Adrenal gland (tissue), 19 donors: ENCODE measurements at places on chromosomes 7 and 10. TPM values are rescaled to one million over a fixed set of nuclear protein-coding genes. Genes with fewer than 3 reads are reported as not detected.

Gene HOXA4
- total RNA-seq: 7.4 TPM

Gene NXPH1
- total RNA-seq: 51.3 TPM

Gene CPA4
- total RNA-seq: 14.1 TPM

Gene TMEM72
- not detected for total RNA-seq
